ENCODE measurements at places on chromosomes 4 and X.
A peak's percentile ranks its signal among the peaks of the same experiment; 100 is the strongest.

GRCh38 chr4:175443547-175443946 is 368.5 kb downstream of the GPM6A start:
- DNase-seq, result no peak

DNA sequence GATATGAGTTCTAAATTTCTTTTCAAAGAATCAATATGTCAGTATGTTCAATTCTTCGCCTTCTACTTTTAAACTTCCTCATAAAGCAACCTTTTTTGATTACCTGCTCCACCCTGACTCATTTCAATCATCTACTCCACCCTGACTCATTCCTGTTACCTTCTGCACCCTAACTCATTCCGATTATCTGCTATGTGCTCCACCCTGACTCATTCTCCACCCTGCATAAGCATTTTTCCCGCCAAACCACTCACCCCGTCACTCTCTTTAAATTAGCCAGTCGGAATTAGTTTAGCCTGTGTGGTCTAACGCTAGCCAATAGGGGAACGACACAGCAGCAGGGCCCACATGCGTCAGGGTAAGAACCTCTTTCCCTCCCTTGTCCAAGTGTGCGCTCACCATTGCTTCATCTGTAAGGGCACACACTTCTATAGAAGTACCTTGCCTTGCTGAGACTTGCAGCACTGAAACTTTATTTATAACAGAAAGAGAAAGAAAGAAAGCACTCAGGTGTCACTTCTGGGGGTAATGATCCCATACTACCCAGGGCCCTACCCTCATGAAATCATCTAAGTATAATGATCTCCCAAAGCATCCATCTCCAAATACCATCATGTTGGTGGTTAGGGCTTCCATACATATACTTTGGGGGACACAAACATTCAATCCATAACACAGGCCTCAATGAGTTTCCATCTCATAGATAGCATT is 875.2 kb downstream of the RAPGEF2 start:
- DNase-seq, result no peak

- DNase-seq, result no peak
These were observed 143.4 kb upstream of the WDR1 start for GRCh38 chr4:10259976-10260375.

GRCh38 chr4:36317721-36318120 is 36.3 kb downstream of the DTHD1 start:
- no peak for DNase-seq

GRCh38 chr4:54780149-54780495 is 122.4 kb downstream of the KIT start:
- DNase-seq, result no peak

DNA sequence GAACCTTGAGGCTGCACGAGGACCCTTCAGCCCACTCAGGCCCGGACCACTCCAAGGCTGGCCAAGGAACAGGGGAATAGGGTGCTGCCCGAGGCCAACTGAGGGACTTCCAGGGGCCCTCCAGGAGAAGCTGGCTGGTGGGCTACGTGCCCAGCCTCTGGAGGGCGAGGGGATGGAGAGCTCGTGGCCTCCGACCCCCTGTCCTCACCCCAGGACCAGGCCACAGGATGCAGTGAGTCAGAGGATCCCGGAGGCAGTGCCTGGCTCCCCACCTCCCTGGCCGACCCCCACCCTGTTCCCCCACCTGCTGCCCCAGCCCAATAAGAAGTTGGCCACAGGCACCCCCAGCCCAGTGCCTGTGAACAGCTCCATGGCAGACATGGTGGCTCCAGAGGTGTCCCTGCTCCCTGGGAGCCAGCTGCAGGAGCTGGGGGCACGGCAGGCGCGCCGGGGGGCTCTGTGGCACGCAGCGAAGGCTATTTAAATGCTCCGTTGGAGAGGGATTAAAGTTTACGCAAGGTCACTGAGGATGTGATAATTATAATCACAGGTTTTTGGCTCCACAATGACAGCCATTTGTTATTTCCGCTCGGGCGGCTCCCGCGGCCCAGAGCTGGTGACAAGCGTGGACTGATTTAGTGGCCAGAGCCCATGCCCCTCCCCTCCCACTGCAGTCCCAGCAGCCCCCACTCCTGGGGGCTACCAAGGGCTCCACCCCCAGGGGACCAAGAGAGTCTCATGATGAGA is 95.7 kb upstream of the NKX1-1 start:
- DNase-seq, result no peak

GRCh38 chrX:119272882-119273419 is 36.9 kb downstream of the PGRMC1 start:
- no peak for DNase-seq

DNA sequence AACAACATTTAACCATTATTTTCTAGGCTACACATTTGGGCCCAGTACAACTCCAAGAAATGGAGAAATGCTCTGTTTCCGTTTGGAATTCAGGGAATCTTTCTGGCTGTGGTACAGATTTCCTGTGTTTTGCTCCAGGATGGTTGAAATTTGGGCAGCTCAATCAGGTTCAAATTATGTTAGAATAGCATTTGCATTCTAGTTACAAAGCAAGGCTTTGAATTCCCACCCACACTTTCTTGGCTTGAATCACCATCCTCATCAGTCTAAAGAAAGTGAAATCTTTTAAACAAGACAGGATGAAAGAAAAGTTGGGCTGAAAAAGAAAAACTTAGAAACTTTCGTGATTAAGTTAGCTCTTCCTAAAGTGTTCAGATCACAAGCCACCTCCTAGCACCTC is 98.1 kb upstream of the VCX3B start:
- no peak for DNase-seq

- DNase-seq, result no peak
These were observed 15.0 kb upstream of the MAML3 start for GRCh38 chr4:140168936-140169335.

- peak; percentile 98 for DNase-seq
These were observed at the start of gene TMEM184C for GRCh38 chr4:147617173-147617840. Gene TMEM184C (plus strand): TSS chr4:147617397. CDS start chr4:147617957, 560 bp downstream.

- no peak for DNase-seq
These were observed 231.4 kb downstream of the CWH43 start for GRCh38 chr4:49217492-49217891.

All from CD4-positive, alpha-beta T cell (primary cell).